ENCODE measurements at places on chromosomes 16 and 17. TPM values are rescaled to one million over a fixed set of nuclear protein-coding genes. Genes with fewer than 3 reads are reported as not detected.

DNA sequence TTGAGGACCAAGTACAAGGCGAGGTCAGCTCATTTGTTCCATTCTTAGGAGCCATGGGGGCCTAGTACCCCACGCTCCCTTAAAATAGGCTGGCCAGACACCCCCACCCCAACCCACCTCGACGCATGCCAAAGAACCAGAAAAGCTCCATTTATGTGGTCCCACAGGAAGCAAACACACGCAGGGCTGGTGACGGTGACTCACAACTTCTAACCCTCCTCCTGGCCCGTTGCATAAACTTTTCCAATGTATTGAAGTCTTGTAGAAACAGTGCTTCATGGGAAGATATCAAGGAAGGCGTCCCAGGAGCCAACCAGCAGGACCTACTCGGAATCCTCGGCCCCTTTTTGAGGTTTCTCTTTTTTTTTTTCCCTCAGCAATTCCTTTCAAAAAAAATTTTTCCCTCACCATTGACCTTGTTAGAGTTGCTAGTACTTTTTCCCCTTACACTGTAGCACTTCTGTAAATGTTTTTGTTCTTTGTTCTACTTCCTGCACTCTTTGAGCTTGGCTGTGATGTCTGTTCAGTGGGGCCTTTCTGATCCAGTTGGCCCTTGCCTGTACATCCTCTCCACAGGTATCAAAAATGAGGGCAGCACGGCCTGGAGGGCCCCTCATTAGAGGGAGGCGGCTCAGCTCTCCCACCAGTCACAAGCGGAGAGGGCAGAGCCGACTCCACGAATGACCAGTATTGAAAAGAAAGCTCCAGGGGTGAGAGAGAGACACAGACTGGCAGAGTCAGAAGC, 208.3 kb downstream of the RGS9 start:
- no peak for DNase-seq
- no peaks in the 10 kb centered on the region for H3K36me3 ChIP-seq
- no peak overlapping the region for H3K4me3 ChIP-seq
- no peak overlapping the region for H3K27ac ChIP-seq
- peaks cover 3% of the 10 kb centered on the region for H3K4me1 ChIP-seq
- peaks cover 11% of the 10 kb centered on the region for H3K27me3 ChIP-seq

- H3K36me3 ChIP-seq: peaks cover 36% of the 10 kb centered on the region
- H3K27ac ChIP-seq: peak within 1 kb of the TSS; percentile 96
- H3K4me3 ChIP-seq: peak within 1 kb of the TSS; percentile 92
- peaks cover 13% of the 10 kb centered on the region for H3K4me1 ChIP-seq
Measured at GRCh38 chr16:67659675-67660563, at the start of gene ACD. Gene ACD, minus strand, starts transcription at chr16:67660260. Its CDS starts 40 bp downstream, at chr16:67660220.

The CNGB1 gene
- total RNA-seq: not detected

The CCL16 gene
- total RNA-seq: not detected

DNA sequence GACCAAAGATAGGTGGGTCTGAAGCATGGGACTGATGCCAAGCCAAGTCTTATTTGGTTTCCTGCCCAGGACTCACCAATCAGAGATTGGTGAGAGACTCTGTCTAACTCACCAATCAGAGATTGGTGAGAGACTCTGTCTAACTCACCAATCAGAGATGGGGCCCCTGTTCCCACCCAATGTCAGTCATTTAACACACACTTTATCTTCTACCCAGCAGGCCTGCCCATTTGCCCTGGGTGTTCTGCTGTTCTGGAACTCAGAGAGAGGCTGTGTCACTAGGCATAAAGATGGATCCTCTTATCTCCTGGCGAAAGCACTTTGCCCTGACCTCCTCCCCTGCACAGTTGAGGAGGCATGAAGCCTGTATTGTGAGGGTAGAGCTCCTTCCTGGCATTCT, 5.4 kb upstream of the RHOT1 start:
- no peaks in the 10 kb centered on the region for H3K27me3 ChIP-seq
- H3K4me3 ChIP-seq: no peak overlapping the region
- no peak for DNase-seq
- peak overlapping the region; percentile 14 for H3K27ac ChIP-seq
- H3K4me1 ChIP-seq: peaks cover 16% of the 10 kb centered on the region

DNA sequence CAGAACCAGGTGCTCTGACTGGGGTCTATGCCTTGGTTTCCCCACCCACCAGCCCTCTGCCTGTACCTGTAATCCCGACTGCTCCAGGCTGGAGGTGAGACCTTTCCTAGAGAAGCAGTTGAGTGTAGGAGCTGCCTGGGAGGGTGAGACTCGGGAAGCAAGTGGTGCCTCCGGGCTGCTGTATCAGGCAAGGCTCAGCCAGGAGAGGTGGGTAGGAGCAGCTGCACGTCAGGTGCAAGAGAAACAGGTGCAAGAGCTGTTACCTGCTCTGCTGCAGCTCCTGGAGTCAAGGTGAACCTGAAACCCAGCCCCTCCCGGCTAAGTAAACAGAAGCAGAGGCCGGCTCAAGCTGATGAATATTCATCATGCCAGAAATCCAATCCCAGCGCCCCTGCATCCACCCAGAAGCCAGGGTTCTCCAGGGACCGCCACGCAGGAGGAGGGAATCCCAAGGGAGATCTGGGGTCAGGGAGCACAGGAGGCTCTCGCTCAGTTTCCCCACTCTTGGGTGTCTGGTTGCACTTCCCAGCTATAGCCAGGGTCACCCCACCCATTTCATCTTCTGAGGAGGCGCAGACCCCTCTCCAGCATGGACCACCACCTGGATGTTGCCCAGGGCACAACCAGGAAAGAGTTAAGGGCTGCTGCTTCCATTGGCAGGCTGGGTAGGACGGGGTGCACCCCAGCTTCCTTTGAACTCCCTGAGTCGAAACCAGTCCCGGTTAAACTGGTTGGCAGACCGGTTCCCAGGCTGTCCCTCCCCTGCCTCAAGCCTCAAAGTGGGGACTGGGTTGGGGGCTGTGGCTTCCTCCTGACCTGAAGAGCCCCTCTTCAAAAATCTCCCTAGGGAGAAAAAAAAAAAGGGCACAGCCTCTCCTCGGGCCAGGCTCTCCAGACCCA, at the start of gene PRR15L:
Gene PRR15L (minus strand): TSS at position 293 of the 900 bp plus-strand sequence. CDS start 4,649 bp downstream, outside the sequence.
- H3K27ac ChIP-seq: no peak within 1 kb of the TSS
- DNase-seq: no peak
- H3K4me1 ChIP-seq: no peaks in the 10 kb centered on the region
- no peak within 1 kb of the TSS for H3K4me3 ChIP-seq

GRCh38 chr16:31508706-31509195, 560 bp upstream of the RUSF1 start:
- H3K27me3 ChIP-seq: no peaks in the 10 kb centered on the region
- H3K4me3 ChIP-seq: peak overlapping the region; percentile 94
- no peak for DNase-seq
- H3K4me1 ChIP-seq: peaks cover 30% of the 10 kb centered on the region
- H3K36me3 ChIP-seq: peaks cover 29% of the 10 kb centered on the region
- peak overlapping the region; percentile 91 for H3K27ac ChIP-seq

DNA sequence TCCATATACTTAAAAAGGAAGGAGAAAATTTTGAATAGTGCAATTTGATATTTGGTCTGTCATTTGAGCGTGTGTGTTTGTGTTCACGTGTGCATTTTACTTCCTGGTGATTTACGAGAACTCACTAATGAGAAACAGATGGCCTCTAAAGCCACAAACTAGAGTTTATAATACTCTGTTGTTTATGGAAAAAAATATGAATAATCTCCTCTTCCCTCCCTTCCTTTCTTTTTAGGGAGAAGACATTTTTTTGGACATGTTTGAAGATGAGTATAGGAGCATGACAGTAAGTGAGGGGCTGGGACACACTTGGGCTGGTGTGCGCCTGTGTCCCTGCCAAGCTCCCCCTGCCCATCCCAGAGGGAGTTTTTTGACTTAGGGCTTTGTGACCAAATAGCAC, 102.7 kb downstream of the CLEC16A start:
- H3K27me3 ChIP-seq: no peaks in the 10 kb centered on the region
- peaks cover 81% of the 10 kb centered on the region for H3K36me3 ChIP-seq
- H3K4me1 ChIP-seq: peaks cover 64% of the 10 kb centered on the region
- no peak for DNase-seq

DNA sequence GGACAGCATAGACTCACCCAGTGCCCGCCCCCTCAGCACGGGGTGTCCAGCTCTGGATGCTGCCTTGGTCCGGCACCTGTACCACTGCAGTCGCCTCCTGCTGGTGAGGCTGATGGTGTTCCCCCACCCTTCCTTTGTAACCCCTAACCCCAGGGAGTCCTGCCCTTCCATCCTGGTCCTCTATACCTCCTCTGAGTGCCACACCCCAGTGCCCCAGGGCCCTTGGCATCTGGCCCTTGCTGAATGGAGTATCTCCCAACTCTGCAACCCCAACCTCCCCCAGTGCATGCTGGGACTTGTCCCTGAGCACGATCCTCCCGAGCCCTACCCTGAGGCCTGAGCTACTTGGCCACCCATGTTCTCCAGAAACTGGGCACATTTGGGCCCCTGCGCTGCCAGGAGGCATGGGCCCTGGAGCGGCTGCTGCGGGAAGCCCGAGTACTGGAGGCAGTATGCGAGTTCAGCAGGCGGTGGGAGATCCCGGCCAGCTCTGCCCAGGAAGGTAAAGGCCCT, 15.8 kb downstream of the RIPOR1 start:
- H3K4me1 ChIP-seq: peaks cover 26% of the 10 kb centered on the region
- no peak overlapping the region for H3K4me3 ChIP-seq
- no peak overlapping the region for H3K27ac ChIP-seq
- DNase-seq: no peak
- no peaks in the 10 kb centered on the region for H3K27me3 ChIP-seq

The ACSF2 gene
- total RNA-seq: 23.5 TPM

DNA sequence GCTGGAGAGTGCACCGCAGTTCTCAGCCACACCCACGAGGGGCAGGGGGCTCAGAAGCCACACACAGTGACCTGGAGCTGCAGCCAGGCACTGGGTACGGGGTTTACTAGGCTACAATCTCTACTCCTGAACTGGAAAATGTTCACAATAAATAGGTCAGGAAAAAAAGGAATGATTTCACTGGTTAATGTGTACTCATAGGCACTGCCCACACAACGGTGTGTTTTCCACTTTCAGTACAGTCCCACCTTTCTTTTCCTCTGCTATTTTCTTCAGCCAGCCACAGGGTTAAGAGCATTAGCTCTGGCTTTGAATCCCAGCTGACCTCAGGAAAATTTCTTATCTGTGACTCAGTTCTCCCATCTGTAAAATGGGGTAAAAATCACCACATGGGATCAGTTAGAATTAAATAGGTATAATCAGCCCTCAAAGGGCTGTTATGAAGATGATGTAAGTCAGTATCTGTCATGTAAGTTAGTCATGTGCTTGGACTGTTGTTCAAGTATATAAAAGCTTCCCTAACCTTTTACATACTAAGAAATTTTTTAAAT, 35.7 kb downstream of the ZCCHC14 start:
- H3K27me3 ChIP-seq: no peaks in the 10 kb centered on the region
- H3K36me3 ChIP-seq: peaks cover 9% of the 10 kb centered on the region
- H3K4me3 ChIP-seq: no peak overlapping the region
- DNase-seq: no peak

The SPATA22 gene
- total RNA-seq: not detected

DNA sequence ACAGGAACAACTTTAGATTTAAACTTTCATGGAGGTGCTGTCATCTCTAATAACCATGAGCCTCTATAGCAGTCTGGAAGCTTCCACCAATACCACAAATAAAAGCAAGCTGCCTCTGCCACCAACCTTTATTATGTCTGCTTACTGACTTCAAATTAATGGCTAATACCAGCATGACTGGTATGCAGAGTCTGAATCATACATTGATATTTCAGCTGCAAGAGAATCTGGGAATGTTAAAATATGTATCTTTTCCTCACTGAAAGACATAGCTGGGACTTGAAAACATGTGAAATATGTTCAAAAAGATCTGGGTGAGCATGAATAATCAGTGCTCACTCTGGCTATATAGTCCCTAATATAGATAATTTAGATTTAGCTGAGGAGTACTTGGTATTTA, 488.6 kb downstream of the CDH8 start:
- no peak overlapping the region for H3K4me3 ChIP-seq
- no peak for DNase-seq
- no peaks in the 10 kb centered on the region for H3K27me3 ChIP-seq
- H3K36me3 ChIP-seq: no peaks in the 10 kb centered on the region
